ENCODE measurements at places on chromosomes 6 and 20.

GRCh38 chr6:112149236-112149635 is 61.8 kb downstream of the FAM229B start:
- no peak for DNase-seq

DNA sequence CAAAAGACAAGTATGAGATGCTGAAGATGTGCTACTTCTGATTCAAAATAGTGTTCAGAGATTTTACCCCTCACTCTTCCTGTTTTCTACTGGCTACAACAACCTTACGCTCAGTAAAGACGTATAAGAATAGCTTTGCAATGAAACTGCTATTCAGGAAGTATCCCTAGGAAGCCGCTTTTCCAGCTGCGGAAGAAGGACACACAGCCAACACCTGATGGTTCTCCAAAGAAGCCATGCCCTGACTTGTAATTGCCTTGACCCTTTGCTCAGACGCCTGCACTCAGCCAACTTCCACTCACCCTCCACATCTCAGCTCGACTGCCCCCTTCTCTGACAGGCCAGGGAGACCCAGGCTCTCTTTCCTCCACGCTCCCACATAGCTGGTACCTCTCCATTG is 111.6 kb downstream of the DTNBP1 start:
- no peak for DNase-seq

DNA sequence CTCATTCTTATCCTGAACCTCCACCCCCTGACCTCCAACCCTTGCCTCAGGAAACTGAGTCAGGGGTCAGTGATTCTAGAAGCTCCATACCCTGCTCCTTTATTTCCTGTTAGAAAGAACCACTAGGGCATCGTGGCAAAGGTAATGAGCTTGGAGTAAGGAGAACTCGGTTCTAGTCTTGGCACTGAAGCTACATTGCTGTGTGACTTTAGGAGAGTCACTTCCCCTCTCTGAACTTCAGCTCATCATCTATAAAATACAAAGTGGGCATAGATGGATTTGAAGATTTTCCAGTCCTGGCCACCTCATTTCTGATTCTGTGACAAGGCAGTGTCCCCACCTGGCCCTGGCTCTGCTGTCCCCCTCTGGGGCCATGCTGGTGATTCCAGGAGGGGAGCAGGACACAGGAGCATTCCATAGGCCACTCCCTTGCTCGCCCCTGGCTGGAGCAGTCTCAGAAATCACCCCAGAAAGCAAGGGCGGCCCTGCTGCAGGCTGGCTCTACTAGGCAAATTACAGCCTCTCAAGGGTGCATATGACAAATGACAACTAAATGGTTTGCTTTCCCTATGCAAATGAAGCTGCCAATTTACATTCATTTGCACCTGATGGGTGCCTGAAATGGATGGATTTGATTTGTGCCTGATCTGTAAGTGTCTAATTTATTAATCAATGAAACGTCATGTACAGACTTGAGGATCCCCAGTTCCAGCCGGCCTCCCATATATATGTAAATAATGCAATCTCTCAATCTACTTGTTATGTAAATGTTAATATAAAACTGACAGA is 62.2 kb downstream of the LRFN2 start:
- DNase-seq, result no peak

GRCh38 chr6:149095842-149096241 is 221.7 kb upstream of the TAB2 start:
- DNase-seq, result no peak

DNA sequence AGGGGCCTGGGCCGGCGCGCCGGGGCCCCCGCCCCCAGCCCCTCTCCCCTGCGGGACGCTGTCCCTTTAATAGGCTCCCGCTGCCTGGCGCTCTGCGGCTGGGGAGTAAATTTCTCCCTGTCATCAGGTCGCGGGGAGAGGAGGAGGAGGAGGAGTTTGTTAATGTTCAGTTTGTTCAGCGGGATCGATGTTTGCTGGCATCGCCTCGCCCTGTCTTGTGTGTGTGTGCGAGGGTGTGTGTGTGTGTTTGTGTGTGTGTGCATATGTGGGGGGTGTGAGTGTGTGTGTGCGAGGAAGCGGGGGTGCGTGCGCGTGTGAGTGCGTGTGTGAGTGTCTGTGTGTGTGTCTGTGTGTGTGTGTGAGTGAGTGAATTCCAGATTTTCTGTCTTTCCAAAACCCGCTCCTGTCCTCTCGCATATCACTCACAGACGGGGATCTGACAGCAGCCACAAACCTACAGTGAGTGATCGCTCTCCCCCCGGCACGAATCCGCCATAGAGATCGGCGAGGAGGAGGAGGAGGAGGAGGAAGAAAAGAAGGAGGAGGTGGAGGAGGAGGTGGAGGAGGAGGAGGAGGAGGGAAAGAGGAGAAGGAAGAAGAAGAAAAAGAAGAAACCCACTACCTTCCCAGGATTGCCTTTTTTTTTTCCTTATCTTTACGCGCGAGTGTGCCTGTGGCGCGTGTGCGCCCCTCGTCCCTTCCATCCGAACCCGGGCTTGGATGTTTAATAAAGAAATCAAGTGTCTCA is at the start of gene TSHZ2:
Gene TSHZ2, plus strand, starts transcription at position 169 of the 748 bp plus-strand sequence. CDS start 936 bp downstream, outside the sequence.
- no peak for DNase-seq

GRCh38 chr20:32965581-32966373 is 38.5 kb downstream of the SUN5 start:
- no peak for DNase-seq

DNA sequence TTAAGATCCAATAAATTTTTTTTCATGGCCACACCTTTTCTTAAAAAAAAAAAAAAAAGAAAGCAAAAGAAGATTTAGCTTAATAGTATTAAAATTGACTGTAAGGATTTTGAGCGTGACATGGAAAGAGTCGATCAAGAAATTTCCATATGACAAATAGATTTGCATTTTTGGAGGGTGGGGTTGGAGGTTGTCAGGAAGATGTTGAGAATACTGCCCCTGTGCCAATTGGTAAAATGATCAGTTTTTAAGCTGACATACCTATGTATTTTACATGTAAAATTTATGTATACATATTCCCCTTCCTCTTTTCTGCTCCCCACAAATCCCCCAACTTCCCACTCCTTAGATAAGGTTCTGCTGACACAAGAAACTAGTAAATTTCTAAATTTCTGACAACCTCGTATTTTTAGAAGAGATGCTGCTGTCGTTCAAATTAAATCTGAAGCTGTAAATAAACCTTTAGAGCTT is 520.9 kb downstream of the CD83 start:
- no peak for DNase-seq

Measured in inflammatory macrophage (primary cell).